ENCODE measurements at places on chromosomes 12 and 14. TPM values are rescaled to one million over a fixed set of nuclear protein-coding genes. Genes with fewer than 3 reads are reported as not detected.

PMCH gene
- total RNA-seq = not detected

ACOT4 gene
- total RNA-seq = 0.44 TPM

RDH12 gene
- total RNA-seq = 0.44 TPM

DCN gene
- total RNA-seq = not detected

GARIN6 gene
- not detected for total RNA-seq

KRT6B gene
- not detected for total RNA-seq

MIP gene
- total RNA-seq = 0.10 TPM

EID3 gene
- 2.2 TPM for total RNA-seq

PLA2G1B gene
- total RNA-seq = not detected

SPX gene
- 0.18 TPM for total RNA-seq

PRB4 gene
- total RNA-seq = not detected

KRT83 gene
- total RNA-seq = not detected

Data from endothelial cell (in vitro differentiated cells).